Foreskin keratinocyte (primary cell): ENCODE measurements at places on chromosomes 2 and 18.

GRCh38 chr2:58757971-58758370, 516.8 kb upstream of the FANCL start:
- DNase-seq = no peak

- DNase-seq = peak; percentile 46
Observed at GRCh38 chr18:9737472-9738121, 29.5 kb downstream of the RAB31 start.

GRCh38 chr2:144648837-144649465, 129.0 kb upstream of the ZEB2 start:
- no peak for DNase-seq

- no peak for DNase-seq
Observed at GRCh38 chr18:58456625-58457024, 172.3 kb downstream of the ALPK2 start.

DNA sequence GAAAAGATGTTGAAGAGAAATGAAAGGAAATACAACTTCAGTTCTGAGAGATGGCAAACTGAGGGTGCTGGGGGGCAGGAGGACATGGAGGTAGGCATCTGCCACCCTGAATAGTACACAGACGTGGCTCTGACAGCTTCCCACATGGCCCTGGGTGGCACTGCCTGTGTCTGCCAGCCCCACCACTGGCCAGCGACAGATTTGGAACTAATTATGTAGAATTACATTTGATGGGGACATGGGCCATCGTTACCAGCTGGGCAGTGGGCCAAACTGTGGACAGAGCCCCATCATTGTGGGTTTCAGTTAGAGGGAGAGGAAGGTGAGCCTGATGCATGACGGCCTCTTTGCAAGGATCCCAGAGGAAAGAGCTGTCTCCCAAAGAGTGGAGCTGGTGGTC, 216.0 kb upstream of the HAAO start:
- DNase-seq = no peak

DNA sequence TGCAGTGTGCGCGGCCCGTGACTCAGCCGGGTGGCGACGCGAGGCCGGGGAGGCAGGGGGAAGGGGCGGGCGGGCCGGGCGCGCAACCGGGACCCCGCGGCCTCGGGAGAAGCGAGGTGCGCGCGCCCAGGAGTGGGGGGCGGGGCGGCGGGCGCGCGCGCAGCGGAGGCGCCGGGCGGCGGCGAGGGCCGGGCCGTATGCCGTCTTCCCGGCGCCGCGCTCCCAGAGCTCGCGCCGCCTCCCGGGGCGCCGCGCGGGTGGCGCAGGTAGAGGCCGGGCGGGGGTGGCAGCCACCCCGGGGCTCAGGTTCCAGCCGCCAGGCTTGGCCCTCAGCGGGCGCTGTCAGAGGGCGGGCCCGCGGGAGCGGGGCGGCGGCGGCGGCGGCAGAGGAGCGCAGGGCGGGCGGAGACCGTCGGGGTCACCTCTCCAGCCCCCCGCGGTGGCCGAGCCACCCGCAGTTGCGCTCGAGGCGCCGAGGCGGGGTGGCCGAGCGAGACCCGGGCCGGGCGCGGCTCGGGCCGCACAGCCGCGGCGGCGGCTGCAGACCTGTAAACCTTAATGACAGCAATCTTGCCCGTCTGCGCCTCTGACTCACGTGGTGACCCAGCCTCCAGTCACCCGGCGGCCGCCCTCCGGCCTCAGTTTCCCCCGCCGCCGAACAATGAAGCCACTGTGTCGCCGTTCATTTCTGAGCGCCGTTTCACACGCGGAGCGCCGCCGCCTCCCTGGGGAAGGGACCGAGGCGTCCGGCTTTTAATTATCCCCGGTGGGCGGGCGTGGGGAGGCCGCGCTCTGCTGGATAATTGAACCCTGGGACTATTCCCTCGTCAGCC, 25.3 kb upstream of the SMAD7 start:
- no peak for DNase-seq

DNA sequence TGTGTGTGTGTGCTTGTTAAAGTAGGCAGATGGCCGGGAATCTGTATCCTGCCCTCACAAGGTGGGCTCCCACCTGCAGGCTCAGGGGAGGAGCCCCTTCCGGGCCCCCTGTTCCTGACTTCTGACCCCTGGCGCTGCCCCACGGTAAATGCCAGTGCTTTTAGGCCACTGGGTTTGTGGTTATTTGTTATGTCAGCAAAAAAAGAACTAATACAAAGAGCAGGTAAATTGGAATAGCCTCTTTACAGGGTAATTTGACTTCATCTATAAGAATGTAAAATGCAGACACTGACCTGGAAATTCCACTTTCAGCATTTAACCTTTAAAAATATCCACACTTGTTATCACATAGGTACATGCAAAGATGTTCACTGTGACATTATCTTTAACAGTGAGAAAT, 44.2 kb downstream of the RTP5 start:
- DNase-seq = no peak

- no peak for DNase-seq
Observed at GRCh38 chr18:37414816-37415215, 150.8 kb downstream of the CELF4 start.

DNA sequence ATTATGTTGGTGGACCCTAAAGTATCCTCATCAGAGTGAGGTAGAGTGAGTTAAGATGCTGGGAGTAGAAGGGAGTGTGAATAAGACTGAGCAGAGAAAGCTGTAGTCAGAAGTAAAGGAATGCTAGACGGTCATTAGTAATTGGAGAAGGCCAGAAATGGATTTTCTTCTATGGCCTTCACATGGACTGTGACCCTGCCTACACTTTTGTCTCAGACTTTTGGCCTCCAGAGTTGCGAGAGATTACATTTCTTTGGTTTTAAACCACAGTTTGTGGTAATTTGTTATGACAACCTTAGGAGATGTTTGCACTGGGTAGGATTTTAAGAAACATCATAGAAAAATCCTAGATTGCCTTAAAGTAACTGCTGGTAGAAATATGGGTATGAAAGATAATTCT, 1267.7 kb upstream of the TMEFF2 start:
- no peak for DNase-seq

DNA sequence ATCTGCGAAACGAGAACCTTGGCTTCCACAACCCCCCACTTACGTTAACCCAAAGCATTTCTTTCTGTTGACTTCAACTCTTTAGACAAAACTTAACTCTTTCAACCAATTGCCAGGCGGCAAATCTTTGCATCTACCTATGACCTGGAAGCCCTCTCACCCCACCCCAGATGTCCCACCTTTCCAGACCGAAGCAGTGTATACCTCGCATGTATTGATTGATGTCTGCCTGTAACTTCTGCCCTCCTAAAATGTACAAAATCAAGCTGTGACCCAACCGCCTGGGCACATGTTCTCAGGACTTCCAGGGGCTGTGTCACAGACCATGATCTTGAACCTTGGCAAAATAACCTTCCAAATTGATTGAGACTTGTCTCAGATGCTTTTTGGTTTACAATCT, 12.3 kb downstream of the AQP12B start:
- no peak for DNase-seq

GRCh38 chr2:36857713-36858112, 108.6 kb downstream of the STRN start:
- no peak for DNase-seq

DNA sequence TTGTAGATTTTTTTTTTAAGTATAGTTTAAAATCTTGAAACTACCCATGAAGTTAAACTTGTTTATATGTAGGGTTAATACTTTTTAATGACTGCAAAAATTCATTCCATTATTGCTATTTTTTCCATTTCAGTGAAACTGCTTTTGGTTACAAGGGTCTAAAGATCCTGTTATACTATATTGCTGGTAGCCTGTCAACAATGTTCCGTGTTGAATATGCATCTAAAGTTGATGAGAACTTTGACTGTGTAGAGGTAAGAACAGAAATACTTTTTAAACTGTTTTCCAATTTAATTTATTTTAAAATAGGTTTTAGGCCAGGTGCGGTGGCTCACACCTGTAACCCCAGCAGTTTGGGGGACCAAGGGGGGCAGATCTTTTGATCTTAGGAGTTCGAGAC, 30.5 kb downstream of the HAT1 start:
- no peak for DNase-seq

DNA sequence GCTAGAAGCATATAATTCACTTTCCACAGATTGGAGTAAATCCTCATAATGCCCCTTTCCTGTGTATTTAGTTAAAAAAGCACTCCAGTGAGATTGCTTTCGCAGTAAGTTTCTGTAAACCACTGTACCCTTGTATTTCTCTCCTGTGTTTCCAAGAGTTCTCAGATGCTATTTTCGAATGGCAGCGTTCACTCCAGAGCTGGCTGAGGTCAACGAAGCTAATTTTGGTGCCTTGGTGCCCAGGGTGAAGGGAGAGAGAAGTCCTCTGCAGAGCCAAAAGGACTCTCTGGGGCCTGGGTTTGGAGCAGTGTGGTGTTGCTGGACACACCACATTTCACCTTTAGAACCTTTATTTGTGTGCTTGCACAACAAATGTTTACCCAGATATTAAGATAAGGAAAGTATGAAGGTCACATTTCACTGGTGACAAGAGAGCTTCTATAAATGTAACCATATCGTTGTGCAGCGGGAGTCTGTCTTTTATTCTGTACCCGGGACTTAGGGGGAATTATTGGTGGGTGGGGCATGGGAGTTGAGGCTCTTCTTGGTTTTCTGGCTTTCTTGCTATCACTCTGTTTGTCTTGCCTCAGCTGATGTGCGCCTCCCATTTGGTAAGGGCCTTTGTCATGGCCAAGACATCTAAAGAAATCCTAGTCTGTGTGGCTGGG, 9.9 kb downstream of the EPAS1 start:
- DNase-seq = no peak

GRCh38 chr2:227191367-227191766, 26.9 kb downstream of the COL4A3 start:
- DNase-seq = no peak

DNA sequence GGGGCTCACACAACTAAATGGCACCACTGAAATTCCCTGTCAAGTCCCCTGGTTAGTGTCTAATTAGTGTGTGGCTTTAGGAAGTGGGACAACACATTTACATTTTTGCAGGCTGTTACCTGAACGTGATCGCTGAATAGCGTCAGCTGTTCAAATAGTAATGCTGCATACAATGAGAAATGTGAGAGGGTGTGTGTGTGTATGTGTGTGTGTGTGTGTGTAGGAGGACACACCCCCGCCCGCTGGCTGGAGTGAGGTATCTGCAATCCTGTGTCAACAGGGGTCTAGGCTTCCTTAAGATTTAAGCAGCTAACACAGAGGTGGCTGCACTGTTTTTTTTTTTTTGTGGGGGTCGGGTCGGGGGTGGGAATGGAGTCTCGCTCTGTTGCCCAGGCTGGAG, 4.8 kb upstream of the LYPD6B start:
- DNase-seq = no peak

GRCh38 chr2:41460661-41461060, 587.2 kb upstream of the PKDCC start:
- no peak for DNase-seq

DNA sequence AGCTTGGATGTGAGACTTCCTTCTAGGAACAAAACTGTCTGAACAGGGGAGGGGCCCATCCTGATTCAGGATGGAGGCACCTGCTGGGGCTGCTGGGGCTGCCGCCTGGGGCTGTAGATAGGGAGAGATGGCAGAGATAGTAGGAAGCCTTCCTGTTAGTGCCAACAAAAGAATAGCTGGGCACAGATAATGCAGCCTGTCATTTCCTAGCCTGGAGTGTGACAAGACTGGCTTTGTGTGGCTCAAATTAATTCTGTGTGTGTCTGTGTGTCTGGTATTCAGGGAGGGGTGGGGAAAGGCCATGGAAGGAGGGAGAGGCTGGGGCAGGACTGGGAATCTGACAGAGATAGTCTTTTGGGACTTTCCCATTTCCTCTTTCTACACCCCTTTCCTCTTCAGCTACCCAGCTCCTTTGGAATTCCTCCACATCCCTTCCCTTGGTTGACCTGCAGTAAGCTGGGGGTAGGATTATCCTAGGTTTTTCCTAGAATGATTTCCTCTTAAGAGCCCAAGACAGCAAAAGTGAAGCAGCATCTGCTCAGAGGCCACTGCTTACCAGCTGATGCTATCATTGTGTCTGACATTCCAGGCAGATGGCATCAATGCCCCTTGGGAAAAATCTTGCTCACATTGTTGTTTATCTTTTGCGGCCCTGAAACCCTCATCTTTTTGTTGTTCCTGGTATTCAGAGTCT, 144.9 kb upstream of the LHCGR start:
- peak; percentile 3 for DNase-seq

DNA sequence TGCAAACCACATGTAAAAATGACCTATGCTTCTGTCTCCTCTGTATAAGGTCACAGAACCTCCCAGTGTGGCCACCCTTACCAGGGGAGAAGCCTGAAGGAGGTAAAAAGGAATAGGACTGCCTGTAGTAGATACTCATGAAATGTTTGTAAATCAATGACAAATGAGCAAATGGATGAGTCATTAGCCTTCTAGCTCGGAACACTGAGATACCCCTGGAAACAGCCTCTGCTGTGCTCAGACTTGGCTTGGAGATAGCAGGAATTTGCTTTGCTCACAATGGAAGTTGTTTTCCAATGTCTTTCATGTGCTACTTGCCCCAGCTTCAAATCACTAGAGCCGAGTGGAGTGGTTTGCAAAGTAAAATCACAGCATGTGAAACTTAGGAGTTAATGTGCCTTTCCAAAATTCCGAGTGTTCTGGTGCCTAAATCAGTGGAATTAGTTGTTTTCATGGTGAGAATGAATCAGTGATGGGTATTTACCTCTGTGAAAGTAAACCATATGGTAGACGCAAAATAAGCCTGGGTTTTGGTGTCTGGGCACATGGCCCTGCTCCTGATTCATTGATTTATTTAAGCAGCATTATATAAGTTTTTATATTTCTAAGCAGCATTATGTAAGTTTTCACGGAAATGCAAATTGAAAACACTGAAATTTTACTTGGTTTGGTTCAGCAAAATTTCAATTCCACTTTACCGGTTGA, 154.0 kb upstream of the MAP3K20 start:
- DNase-seq = peak; percentile 69

- DNase-seq = peak; percentile 71
Observed at GRCh38 chr2:46297546-46298271, 502 bp downstream of the EPAS1 start.

DNA sequence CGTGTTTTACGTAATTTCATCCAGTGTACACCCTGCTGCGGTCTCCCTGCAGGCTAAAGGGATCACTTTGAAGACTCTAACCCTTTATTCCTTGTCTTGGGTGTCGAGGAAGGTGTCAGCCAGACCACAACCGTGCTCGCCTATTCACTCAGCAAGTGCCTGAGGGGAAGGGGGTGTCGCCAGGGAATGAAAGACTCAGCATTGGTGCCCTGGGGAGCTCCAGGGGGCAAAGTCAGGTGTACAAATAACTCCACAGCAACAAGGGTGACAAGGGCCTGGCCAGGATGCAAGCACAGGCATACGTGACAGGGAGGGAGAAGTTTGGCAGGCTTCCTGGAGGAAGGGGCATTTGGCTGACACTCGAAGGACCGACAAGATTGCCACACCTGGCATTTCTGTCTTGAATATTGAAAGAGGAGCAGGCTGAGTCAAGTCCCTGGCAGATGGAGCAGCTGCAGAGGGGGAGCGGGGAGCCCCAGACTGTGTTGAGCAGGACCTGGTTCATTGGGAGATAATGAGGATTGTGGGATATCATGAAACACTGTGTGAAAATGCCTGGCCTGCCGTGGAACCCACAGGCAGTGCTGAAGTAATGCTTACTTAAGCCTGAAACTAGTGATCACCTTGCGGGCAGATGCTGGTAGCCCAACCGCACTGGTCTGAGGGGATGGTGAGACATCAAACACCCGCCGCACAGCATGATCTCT, 93.9 kb downstream of the RHOB start:
- peak; percentile 24 for DNase-seq
